ENCODE measurements at places on chromosomes 1 and 21.

DNA sequence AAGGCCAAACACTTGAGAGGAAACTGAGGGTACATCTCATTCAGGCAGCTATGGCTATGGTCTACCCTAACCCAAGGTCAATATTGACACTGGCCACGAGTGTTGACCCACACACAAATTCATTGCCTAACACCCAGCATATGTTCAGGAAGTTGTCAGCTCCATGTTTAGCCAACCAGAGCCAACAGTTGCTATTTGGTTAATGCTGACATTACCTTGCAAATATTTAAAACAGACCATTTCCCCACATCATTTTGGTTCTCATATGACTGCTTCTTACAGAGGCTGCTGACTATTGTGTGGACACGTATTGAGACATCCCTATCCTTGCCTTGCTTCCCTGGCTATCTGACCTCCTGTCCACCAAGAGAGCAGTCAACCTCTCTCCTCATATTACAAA lies 97.3 kb downstream of the LMX1A start:
- DNase-seq = no peak

GRCh38 chr1:24551290-24551959 lies 4.5 kb upstream of the NCMAP start:
- no peak for DNase-seq

DNA sequence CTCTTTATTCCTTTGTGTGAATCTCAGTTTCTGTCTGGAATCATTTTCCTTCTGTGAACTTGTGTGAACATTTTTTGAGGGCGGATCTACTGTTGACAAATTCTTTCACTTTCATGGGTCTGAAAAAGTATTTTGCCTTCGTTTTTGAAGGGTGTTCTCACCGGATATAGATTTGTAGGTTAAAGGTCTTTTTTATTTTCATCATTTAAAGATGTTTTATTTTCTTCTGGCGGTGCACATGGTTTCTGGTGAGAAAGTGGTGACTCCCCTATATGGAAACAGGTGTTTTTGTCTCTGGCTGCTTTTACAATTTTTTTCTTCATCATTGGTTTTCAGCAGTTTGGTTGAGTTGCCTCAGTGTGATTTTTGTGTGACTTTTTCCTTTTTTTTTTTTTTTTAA lies 94.9 kb downstream of the DYRK1A start:
- DNase-seq = no peak

DNA sequence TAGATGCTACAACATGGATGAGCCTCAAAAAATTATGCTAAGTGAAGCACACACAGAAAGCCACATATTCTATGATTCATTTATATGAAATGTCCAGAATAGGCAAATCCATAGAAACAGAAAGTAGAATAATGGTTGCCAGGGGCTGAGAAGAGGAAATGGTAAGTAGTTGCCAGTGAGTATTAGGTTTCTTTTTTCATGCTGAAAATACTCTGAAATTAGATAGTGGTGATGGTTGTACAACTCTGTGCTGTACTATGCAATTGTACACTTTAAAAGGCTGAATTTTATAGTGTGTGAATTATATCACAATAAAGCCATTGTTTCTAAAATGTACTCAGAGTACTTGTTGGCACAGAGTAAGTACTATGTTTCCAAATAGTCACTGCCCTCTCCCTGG lies 15.5 kb upstream of the GFI1 start:
- DNase-seq = no peak

DNA sequence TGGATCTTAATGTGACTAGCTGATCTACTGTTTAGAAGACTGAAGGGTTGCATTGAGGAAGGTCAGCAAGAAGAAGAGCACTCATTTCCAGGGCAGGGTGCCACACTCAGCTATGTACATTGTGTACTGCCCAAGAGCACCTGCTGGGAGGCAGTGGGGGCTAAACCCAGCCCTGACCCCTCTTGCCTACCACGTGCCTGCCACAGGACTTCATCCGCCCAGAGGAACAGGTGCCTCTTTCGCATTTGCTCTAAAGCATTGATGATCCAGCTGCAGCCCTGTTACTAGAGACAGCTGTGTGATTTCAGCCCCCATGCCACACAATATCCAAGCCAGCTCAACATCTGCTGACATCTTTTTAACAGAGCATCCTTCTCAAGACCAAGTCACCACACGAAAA lies 341.8 kb downstream of the LMX1A start:
- no peak for DNase-seq

GRCh38 chr1:68448365-68448764 lies 1.4 kb downstream of the RPE65 start:
- DNase-seq = no peak

GRCh38 chr21:46411236-46411635 lies 47.5 kb upstream of the DIP2A start:
- DNase-seq = no peak

DNA sequence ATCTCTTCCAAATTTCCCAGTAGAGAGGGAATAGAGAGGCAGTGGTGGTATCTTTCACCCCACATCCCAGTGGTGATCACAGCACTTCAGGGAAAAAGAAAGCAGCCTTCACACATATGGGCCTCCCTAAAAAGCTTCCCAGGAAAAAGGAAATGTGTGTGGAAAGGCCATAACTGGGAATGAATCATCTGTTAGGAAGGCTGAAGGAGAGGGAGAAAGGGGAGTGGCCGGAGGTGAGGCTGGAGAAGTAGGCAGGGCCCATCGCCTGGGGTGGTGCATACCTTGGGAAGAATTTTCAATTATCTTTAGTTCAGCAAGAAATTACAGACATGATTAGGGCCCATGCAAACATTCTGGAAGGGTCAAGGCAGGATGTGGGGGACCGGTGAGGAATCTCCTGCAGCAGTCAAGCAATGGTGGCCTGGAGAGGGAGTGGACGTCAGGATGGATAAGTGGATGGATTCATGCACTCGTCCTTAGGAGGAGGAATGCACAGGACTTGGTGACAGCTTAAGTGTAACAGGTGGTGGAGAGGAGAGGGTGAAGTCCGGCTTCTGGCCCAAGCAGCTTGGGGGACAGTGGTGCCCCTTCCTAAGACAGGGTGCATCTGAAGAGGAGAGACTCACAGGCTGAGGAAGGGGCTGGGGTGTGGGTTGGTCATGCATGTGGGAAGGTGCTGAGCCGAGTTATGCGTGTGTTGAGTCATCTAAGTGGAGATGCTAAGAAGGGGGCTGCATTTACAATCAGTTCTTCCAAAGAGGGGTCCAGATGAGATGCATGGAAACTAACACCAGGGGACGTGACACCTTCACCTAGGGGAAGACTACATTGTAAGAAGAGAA lies 17.9 kb downstream of the HIVEP3 start:
- no peak for DNase-seq

GRCh38 chr1:183956559-183957188 lies 80.9 kb downstream of the COLGALT2 start:
- DNase-seq = peak; percentile 23

- no peak for DNase-seq
Observed at GRCh38 chr1:165240492-165240891, 116.0 kb downstream of the LMX1A start.

GRCh38 chr1:47664356-47664755 lies 226.5 kb downstream of the FOXD2 start:
- DNase-seq = no peak

DNA sequence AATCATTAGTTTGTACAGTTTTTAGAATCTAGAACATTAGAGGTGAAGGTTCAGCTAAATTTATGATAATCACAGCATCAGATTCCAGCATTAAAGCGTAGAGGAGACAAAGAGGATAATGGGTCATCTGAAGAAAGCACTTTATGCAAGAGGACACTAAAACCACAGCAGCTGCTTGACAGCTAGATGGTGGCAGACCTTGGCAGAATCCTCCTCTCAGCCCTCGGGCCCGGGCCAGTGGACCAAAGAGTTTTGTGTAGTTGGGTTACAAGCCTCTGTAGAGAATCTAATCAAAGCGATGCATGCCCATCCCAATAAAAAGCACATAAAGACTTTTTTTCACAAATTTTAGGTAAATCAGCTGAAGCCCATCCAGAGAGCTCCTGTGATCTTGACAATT lies 59.4 kb downstream of the AK5 start:
- no peak for DNase-seq

GRCh38 chr1:230327892-230328284 lies 98.2 kb downstream of the PGBD5 start:
- DNase-seq = no peak

GRCh38 chr1:57017200-57017599 lies 51.4 kb upstream of the C8B start:
- DNase-seq = no peak

GRCh38 chr1:37776946-37777516 lies 12.1 kb upstream of the EPHA10 start:
- DNase-seq = no peak
